NCI-H1105 (cell line): ENCODE measurements at places on chromosomes 7 and 10.
A peak's percentile ranks its signal among the peaks of the same experiment; 100 is the strongest.

- no peak for DNase-seq
Observed at GRCh38 chr7:44097064-44097932, 6.8 kb upstream of the AEBP1 start.

DNA sequence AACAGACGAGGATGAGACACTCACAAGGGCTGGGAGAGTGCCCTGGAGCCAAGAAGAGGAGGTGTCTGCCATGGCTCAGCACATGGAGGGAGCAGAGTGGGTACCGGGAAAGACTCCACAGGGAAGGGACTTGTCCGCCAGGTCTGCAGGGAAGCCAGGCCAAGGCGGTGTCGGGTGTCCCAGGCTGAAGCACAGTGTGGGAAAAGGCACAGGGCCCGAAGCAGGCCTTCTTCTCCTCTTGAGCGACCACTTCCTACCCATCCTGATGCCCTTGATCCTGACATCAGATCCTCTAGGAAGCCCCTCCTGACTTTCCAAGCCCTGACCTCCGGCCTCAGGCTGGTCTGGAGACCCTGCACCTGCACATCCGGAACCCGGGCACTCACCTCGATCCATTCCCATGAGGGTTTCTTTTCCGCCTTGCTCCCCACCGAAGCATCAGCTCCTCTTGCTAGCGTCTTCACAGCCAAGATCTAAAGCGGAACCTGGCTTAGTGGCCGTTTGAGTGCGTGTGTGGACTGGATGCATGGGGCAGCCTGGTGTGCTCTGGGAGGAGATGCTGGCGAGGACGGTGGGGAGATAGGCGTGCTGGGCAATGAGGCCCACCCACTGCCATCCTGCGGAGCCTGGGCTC is 8.5 kb downstream of the CALML3 start:
- no peak for DNase-seq

DNA sequence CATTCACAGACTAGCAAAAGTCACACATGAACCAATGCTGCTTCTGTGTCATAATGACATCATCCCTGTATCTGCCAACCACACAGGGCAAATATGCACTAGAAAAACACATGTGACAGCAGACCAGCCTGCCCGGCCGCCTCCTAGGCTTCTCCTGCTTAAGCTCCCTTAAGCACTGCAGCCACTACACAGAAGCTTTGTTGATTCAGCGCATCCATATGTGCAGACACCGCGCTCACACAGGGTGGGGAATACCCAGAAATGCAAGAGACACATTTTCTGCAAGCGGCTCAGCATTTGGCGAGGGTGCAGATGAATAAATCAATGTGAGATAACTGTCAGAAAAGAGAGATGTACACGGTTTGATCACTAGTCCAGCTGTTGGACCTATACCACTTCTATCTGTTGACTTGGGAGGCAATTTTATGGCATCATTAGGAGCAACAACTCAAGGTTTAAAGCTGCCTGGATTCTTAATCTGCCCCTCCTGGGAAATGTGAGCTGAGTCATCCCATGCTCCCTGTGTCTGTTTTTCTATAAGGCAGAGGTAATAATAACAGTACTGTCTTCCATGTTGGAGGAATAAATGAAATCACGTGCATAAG is 33.4 kb downstream of the CPXM2 start:
- DNase-seq: no peak

GRCh38 chr7:120337308-120337907 is 64.4 kb downstream of the KCND2 start:
- no peak for DNase-seq

- peak; percentile 75 for DNase-seq
Observed at GRCh38 chr7:77538281-77539212, 1.5 kb downstream of the PTPN12 start.

- DNase-seq: no peak
Observed at GRCh38 chr10:43127442-43127841, 10.8 kb upstream of the CSGALNACT2 start.

GRCh38 chr10:114408112-114408967 is 4.0 kb upstream of the AFAP1L2 start:
- no peak for DNase-seq

- DNase-seq: no peak
Observed at GRCh38 chr10:73926152-73926764, 15.3 kb downstream of the PLAU start.

GRCh38 chr7:27091105-27091504 is 4.7 kb downstream of the HOXA1 start:
- DNase-seq: no peak

GRCh38 chr7:111232249-111233084 is 141.5 kb downstream of the LRRN3 start:
- DNase-seq: no peak

GRCh38 chr7:66296001-66296521 is 90.9 kb downstream of the TPST1 start:
- DNase-seq: no peak

DNA sequence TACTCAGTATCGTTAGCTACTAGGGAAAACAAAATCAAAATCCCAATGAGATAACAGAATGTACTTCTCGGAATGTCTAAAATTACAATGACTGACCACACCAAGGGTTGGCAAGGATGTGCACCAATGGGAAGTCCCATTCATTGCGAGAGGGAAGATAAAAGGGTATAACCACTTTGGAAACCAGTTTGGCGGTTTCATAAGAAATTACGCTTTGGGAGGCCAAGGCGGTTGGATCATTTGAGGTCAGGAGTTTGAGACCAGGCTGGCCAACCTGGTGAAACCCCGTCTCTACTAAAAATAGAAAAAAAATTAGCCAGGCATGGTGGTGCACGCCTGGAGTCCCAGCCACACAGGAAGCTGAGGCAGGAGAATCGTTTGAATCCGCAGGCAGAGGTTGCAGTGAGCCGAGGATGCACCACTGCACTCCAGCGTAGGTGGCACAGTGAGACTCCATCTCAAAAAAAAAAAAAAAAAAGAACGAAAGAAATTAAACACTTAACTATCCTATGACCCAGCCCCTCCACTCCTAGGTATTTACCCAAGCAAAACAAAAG is 7.6 kb downstream of the HACD1 start:
- no peak for DNase-seq

DNA sequence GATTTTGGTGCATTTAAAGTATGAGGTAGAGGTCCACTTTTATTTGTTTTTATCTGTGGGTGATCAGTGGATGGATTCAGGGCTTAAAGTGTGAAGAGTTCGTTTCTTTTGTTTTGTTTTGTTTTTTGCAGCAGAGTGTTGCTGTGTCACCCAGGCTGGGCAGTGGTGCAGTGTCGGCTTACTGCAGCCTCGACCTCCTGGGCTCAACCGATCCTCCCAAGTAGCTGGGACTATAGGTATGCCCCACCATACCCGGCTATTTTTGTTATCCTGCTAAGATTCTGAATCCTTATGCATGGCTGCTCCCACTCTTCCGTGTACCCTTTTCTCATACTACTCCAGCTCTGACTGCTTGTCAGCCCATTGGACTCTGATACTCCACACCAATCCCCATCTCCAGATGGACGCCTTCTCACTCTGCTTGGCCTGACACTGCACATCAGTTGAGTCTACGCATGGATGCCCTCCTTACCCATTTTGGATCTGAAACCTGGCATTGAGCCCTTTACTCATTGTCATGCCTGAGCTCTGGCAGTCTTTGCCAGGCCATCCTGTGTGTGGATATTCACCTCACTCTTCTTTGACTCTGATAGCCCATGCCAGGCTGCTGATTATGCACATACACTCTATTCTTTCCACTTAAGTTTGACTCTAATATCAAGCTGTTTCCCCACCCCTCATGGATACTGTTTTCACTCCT is 119.5 kb downstream of the CCSER2 start:
- no peak for DNase-seq

DNA sequence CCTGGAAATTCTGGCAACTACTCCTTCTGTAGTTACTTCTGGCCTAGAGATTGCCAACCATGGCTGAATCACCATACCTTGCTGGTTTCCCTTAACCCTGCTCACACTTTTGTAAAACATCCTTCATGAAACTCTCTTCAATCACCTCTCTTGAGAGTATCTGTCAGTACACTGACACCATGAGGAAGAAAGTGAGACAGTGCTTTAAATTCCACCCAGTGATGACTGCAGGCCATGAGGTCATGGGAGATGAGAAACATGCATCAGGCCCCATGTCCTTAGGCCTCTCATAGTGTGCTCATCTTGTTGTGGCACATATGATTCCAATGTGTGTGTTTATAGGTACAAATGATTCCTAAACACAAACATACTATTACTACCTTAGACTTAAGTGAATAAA is 24.6 kb upstream of the NAMPT start:
- no peak for DNase-seq

GRCh38 chr7:99219985-99220384 is 12.1 kb upstream of the KPNA7 start:
- DNase-seq: no peak

DNA sequence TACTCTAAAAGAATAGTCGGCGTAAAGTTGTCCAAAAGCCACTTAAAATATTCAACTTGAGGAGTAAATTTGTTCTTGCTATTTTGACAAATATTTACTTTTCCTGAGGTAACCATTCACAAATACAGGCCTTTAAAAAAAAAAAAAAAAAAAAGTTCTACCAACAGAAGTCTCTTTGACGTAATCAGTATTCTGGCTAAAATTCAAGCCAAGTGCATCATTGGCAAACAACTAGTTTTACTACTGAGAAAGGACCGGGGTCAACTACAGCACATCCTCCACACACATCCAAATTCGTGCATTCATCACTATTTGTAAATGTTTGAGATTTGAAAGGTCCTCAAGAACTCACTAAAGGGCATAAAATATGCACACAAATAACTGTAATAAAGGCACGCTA is 2.0 kb downstream of the OAT start:
- no peak for DNase-seq

- no peak for DNase-seq
Observed at GRCh38 chr10:62636825-62637248, 167.7 kb upstream of the ADO start.

DNA sequence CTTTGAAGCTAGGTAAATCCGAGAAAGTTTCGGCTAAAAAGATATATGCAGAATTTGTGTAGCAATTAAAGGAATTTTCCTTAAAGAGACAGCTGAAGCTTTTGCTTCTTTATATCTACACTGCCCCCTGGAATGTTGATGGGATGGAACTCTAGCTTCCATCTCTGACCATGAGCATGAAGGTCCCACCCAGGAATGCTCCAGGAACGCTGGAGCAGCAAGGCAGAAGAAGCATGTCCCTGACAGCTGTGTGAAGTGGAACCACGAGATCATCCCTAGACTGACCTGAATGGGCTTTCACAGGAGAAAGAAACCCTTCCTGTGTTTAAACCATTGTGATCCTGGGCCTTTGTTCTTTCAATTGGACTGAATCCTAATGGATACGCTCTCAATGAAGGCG is 99.7 kb upstream of the NOBOX start:
- no peak for DNase-seq

GRCh38 chr7:41437257-41438196 is 265.4 kb downstream of the INHBA start:
- no peak for DNase-seq

DNA sequence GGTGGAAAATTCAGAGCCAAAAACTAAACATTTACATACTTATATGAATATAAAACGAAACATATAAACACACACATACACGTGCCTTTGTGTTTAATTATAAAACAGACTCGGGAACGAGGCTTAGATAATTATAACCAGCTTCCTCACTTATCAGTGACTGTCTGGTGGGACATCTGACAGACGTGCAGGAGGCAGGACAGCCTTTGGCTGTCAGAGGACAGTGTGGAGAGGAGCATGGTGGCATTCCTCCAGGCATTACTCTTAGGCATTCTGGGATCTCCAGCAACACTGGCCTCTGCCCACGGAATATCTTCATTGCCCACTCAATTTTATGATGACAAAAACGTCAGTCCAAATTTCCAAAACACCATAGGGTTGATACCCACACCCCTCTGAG is 262.2 kb upstream of the NFE2L3 start:
- DNase-seq: no peak

DNA sequence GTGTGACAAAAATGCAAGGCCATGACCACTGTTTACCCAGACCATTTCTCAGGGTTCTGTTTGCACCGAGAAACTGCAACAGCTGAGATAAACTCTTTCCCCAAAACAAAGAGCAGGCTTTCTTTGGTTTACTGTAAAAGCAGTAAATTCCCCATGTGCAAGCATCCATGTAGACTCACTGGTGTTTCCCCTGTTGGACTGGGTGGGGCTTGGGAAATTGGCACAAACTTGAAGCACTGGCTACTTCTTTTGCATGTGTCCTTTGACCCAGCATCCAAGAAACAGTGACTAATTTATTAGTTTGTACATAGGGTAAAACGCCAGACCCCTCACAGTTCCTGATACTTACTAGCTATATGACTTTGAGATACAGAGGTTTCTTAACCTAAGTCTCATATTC is 12.3 kb downstream of the IQUB start:
- DNase-seq: no peak

- DNase-seq: no peak
Observed at GRCh38 chr10:120612756-120613155, 155.7 kb downstream of the PLPP4 start.

- no peak for DNase-seq
Observed at GRCh38 chr10:68992636-68993440, 4.2 kb downstream of the KIFBP start.

DNA sequence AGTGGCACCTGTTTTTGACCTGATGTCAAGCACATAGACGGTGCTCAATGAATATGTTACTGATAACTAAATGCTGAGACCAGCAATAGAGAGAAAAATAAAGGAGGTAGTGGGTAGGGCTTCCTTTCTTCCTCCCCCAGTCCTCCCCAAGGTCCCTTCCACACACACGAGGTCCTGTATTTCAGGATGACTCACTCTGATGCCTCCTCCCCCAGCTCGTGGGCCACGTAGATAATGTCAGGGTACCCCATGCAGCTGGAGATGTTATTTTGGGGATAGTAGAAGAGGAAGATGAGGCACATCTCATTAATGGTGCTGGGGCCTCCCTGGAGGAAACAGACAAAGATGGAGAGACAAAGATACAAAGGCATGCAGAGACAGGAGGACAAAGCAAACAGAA is 17.3 kb downstream of the PRSS58 start:
- no peak for DNase-seq

- DNase-seq: no peak
Observed at GRCh38 chr10:88557658-88558057, 25.5 kb downstream of the RNLS start.

DNA sequence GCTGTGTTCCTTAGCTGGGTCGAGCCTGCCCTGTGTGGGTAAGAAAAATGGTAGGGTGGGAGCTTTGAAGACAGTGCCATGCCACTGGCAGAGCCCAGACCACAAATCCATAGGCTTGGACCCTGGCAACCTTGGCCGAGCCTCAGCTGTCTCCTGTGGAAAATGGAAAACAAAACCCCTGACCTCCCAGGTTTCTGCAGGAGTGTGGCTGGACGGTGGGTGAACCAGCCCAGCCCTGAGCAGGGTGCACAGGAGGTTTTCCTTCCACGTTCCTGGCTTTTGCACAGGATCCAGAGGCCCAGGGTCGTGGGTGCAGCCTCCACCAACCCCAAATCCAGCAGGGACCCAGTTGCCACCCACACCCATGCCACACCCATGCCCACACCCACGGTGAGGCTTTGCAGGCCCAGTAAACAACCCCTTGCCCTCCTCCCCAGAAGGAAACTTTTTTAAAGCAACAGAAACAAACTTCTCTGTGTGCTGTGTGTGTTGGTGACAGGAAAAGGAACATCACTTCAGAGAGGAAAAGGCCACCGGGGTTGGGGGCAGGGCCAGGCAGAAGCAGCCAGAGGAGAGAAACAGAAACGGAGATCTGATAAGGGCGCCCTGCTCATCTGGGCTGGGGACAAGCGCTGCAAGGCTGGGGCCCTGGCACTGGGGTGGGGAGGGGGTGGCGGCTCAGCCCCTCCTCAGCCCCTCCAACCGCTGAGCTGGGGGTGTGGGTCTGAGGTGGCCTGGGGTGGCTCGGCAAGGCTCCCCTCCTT is 20.7 kb upstream of the ZMIZ1 start:
- DNase-seq: no peak
